Fibroblast of skin of abdomen (primary cell): ENCODE measurements at places on chromosomes 16 and 17.

GRCh38 chr17:34167354-34167753 lies 87.7 kb upstream of the CCL2 start:
- DNase-seq = no peak

DNA sequence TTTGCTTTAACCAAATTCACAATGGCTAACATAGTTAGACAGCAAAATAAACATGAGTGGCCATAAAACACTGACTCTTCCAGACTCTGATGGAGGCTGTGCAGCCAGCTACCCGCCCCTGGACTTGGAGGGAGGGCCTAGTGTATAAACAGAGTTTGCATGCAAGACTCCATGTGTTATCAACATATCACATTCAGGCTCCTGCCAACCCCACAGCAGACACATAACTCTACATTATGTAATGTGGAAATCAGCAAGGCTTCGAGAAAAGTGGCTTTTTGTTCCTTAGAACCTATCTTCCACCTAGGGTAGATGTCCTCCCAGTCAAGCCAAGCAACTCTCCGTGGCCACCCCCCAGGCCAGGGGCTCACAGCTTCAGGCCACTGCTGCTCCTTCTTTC lies 19.3 kb upstream of the SOX9 start:
- no peak for DNase-seq

GRCh38 chr17:74882517-74883240 lies 9.9 kb upstream of the FDXR start:
- DNase-seq = no peak

DNA sequence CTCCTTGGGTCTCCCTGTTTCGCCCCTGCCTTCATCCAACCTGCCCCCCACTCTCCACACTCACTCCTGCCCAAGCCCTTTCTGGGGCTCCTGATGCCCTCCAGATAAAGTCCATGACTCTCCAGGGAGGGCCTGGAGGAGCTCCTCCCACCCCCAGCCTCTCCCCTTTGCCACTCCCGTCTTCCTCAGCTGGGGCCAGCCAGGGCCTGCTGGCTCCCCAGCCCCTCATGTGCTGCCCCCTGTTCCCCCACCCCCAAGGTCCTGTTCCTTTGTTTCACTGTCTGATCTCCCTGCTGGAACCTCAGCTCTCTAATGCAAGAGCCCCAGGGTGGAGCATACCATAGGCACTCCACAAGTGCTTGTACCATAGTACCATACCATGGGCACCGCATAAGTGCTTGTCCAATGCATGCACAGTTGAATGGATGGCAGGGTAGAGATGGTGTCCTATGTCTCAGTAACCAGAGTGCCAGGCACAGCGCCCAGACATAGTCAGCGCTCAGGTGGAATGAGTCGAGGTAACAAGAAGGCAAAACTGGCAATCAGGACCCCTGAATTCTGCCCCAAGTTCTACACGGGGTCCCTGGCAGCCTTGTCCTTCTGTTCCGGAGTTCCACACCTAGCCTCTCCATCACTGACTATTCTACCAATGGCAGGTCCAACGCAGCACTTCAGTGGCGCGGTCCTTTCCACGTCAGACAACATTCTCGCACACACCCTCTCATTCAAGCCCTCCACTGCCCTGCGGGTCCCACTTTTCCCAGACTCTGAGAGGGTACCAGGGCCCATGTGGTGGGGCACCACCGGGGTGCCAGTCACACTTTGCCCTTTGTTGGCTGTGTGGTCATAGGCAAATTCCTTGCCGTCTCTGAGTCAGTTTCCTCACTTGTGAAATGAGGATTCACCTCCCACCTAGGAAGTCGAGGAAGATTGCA lies 1.4 kb downstream of the PLCD3 start:
- DNase-seq = no peak

DNA sequence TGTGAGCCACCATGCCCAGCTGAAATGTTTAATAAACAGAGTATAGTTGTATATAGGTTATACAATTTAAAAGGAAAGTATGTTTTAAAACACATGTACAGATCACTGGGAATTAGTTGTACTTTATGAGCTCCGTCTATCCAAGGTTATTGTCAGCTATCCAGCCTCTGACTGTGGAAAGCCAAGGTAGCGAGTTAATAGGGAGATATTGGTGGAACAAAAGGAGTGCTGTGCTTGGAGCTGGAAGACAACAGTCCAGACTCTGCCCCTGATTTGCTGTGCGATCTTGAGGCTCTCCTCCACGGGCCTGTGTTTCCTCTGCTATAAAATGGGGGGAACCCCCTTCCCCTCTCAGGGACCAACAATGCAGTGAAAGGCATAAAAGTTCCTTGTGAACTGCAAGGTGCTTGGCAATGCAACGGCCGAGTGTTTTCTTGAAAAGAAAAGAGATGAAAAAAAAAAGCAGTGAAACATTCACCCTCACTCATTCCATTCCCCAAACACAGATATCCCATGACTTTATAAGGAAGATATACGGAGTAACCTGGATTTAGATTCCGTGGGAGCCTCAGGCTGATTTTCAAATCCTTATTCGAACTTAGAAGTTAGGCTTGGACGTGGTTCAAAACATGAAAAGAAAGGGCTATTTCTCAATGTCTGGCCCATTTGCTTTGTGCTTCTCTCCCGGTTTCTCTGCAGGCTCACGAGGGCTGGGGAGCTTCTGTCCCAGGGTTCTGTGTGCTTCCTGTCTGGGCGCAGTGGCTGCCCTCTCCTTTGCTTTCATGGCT lies 34.1 kb downstream of the CUEDC1 start:
- DNase-seq = peak; percentile 52

DNA sequence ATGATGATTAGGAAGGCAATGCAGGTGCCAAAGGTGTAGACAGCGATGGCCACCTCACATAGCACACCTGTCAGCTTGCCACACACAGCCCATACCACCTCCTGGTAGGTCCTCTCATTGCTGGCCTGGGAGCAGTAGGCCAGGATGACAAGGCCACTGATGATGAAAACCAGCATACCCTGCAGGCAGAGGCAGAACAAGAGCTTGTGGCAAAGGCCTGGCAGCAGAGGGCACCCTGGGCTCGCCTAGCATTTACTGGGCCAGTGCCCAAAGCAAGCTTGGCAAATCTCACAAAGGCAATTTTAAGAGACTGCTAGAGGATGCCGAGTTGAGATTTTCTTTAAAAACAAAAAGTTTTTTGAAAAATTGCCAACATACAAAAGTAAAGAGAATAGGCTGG lies 5.9 kb downstream of the SLC38A7 start:
- DNase-seq = no peak

- DNase-seq = no peak
Observed at GRCh38 chr16:24753437-24753836, 24.0 kb downstream of the TNRC6A start.

DNA sequence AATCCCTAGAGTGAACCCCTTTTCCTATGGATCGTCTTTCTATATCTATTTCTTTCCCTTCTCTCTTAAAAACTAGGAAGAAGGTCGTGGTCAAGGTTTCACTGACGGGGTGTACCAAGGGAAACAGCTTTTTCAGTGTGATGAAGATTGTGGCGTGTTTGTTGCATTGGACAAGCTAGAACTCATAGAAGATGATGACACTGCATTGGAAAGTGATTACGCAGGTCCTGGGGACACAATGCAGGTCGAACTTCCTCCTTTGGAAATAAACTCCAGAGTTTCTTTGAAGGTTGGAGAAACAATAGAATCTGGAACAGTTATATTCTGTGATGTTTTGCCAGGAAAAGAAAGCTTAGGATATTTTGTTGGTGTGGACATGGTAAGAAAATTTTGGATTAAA lies 9.6 kb downstream of the CYLD start:
- no peak for DNase-seq

- no peak for DNase-seq
Observed at GRCh38 chr16:86868786-86869185, 290.4 kb downstream of the FOXL1 start.

DNA sequence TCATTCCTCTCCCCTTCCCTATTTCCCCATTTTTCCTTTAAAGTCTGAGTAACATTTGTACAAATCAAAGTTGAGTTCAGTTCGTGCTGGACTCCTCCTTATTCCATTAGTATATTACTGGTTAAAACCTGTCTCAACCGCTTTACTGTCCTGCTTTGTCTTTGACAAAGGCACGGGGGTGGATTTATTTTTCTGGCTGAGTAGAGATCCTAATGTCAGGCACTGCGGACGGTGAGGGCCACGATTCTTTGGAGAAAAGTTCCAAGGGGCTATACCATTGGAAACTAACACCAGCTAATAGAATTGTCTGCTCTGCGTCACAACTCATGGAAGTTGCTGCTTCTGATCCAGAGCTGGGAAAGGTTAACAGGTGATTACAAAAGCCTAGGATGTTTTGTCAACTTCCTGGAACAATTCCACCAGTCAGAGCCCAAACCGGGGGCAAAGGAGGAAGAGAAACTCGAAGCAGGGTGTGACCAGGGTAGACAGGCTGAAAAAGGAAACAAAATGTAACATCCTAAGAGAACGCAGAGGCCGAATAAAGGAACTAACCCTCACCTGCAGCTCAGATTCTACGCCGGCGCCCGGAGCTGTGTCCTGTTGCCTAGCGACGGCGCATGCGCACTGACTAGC lies 12.4 kb downstream of the TAT start:
- no peak for DNase-seq

- DNase-seq = no peak
Observed at GRCh38 chr16:81671738-81672597, 107.1 kb upstream of the PLCG2 start.

DNA sequence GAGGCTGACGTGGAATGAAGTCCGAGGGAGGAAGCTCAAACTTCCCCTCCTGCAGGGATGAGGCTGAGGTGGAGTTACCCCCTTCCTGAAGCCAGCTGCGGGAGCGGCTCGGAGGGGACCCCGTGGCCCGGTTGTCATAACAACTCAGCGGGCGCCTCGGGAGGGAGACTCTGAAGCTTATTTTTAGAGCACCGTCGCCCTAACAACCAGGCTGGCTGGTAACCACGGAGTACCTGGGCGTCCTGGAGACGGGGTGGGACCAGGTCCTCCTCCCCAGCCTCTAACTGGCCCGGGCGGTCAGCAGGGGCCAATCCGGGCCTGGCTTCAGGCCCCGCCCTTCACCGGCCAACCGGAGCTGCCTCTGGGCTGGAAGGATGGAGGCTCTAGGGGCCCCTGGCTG lies 27.7 kb downstream of the NECAB2 start:
- no peak for DNase-seq

DNA sequence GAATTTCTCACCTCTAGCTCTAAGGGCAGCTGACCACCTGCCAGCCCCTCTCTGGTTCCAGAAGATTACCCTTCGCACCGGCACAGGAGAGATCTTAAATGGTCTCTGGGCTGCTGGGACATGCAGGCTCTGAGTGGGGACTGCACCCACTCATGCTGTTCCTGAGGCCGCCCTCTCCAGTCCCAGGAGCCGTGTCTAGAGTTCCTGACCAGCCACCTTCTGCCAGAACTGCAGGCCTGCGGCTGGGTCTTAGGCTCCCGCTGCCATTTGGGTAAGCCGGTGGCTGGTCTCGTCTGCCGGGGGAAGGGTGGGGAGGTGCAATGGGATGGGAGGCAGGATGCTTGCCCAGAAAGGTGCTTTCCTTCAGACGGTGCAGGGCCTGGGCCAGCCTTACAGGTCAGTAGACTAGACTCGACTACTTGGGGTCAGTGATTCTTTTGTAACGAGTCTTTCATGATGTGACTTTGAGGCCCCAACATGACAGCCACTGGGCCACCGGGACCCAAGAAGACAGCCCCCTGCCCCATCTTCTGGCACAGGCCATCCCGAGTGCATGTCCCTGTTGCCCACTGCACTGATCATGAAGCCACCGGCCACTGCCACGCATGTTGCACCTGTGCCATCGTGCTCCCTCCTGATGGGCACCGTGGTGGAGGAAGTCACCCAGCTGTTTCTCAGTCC lies 26.4 kb downstream of the B9D1 start:
- DNase-seq = no peak
